ENCODE measurements at places on chromosomes 7 and 10.

- no peak for DNase-seq
Observed at GRCh38 chr10:122286867-122287266, 15.8 kb downstream of the BTBD16 start.

DNA sequence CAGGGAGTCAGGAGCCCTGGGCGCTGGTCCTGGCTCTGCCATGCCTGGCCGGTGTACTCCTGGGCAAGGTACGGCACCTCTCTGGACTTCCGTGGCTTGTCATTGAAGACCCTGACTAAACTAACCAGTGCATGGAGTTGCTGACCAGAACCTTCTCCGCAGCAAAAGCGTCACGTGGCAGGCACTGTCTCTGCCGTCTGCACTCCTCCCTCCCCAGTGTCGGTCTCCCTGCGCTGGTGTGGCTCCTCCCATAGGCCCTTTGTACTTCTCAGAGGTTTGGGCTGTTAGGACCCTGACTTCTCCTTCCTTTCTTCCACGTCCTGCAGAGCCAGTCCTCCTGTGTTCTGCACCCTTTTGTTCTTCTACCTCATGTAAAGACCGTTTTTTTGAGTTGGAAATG is 100.6 kb upstream of the CREB5 start:
- DNase-seq = no peak

DNA sequence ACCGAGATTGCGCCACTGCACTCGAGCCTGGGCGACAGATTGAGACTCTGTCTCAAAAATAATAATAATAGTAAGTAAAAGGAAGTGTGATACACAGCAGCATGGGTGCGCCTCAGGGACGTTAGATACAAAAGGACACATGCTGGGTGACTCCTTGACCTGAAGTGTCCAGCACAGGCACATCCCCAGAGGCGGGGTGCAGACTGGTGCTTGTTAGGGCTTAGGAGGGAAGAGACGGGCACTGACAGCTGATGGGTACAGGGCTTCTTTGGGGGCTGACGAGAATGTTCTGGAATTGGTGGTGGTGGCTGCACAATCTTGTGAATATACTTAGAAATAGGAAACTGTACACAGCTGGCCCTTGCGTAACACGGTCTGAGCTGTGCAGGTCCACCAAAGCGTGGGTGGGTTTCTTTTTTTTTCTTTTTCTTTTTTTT is 61.8 kb upstream of the DNAJB6 start:
- no peak for DNase-seq

DNA sequence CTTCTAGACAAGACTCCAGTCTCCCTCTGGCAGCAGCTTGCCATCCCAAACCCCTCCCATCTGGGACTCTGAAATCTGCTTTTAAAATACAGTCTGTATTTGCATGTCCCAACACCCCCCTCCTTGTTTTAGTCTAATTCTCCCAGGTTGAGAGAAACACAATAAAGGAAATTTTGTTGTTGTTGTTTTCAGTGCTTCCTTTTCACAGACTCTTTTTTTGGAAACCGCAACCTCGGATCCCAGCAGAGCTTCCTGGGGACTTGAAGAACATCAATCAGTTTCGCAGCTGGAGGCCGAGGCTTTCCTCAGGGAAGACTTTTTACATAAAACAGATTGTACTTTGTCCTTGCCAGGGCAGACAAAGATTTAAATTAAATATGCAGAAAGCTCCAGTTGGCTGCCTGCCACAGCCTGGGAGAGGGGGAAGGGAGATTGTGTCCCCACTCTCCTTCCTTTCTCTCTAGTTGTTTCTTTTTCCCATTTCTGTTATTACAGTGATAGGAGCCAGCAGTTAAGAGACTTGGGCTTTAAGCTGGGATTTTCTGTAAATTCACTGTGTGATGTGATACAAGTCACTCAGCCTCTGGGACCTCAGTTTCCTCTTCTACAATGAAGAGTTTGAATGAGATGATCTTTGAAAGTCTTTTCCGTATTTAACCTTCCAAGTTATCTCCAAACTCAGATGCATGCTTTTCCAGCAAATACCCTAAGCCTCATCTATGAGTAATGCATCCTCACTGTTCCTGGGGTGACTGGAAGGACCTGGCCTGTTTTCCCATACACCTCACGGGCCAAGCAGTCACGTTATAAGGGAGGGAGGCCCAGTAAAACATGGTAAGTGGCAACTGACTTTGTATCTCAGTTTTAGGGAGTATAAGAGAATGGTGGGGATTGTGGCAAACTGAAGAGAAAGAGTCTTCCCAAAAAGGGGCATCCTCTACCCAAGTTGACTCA is 192.3 kb downstream of the REEP3 start:
- peak; percentile 99 for DNase-seq

DNA sequence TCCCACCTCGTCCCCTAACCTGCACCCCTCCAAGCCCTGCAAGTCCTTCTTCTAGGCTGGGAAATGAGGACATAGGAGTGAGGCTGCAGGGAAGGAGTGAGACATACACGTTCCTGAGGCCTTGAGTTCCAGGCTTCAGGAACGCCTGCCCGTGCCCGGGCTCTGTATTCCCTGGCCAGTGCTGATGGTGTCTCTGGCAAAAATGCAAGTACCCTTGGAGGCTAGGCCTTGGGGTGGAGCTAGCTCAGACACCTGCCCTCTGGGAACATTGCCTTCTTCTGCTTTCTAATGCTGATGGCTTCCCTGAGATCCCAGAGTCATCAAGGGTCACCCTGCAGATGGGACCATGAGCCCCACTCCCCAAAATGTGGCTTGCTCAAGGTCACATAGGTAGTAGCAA is 76.0 kb downstream of the GRK5 start:
- no peak for DNase-seq

DNA sequence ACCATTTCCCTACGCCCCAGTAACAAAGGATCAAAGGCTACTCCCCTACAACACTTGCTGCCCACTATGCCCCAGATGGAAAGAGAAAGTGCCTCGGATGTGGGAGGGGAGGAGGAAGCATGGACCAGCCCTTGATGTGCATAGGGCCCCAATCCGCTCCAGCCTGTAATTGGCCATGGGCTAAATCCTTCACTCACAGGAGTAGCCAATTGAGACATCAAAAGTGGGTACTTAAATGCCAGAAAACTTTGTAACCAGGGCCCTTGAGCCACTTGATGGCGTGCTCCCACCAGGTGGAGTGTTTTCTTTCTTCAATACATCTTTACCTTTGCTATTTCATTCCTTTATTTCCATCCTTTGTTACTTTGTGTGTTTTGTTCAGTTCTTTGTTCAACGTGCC is 500.5 kb upstream of the LRRN3 start:
- no peak for DNase-seq

DNA sequence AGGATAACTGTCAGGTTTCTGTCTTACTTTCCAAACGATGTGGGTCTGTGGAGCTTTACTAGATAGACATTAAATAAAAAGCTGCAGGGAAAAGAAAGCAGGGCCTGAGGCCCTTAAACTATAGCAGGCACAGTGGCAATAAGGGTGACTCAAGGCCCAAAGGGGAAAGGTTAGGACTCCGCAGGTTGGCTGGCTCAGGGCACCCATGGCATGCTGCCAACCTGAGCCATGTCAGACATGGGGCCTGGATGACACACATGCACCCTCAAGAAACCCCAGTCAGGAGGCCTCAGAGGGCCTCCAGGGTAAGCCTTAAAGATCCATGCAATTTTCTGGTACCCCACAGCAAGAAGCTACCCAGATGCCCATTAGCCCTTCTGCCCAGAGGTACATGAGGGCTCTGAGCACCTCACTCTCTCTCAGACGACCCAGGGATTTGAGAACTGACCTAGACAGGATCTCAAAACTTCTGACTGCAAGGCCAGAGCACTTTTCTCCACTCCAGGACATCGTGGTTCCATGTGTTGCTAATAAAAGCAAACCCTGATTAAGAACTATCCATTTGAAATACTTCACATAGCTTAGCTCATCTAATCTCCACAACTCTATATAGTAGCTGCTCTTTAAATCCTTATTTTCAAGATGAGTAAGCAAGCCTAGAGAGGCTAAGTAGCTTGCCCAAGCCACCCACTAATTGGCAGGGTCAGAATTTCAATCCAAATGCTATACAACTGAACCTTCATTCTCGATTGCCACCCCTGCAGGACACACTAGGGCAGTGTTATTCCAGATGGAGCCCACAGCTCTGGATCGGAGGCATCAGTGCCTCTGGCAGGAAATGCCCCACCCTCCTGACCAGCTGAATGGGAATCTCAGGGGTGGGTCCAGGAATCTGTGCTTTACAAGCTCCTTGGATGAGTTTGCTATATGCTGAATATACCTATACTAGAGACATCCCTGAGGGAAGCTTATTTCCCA is 132.5 kb upstream of the EFCAB10 start:
- DNase-seq = no peak

- no peak for DNase-seq
Observed at GRCh38 chr10:113434315-113434714, 118.5 kb upstream of the HABP2 start.

DNA sequence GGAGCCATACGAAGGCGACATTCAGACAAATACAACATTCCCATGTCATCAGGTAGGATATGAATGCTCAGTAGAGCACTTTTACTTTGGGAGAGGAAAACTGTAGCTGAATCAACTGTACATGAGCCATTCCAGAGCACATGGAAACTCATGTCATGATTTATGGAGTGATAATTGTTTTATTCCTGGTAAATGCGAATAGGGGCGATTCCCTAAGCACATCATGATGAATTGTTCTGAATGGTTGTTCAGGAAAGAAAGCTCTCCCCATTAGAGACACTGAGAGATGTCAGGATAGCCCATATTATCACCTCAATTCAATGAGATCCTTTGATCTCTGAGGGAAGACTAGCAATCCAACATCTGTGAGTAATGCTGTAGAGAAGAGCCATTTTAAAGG is 243.6 kb downstream of the FOXP2 start:
- no peak for DNase-seq

GRCh38 chr7:118352867-118353453 is 128.5 kb downstream of the ANKRD7 start:
- peak; percentile 32 for DNase-seq
